Esophagus mucosa (tissue), 1 donor: ENCODE measurements at places on chromosomes 13 and 19. TPM values are rescaled to one million over a fixed set of nuclear protein-coding genes. Genes with fewer than 3 reads are reported as not detected.

The KIR2DL1 gene
- total RNA-seq = not detected

The OR7A5 gene
- total RNA-seq = not detected

GRCh38 chr19:29834991-29835846 is 23.4 kb downstream of the CCNE1 start:
- peak; percentile 62 for ATAC-seq

The NMRK2 gene
- total RNA-seq = not detected

DNA sequence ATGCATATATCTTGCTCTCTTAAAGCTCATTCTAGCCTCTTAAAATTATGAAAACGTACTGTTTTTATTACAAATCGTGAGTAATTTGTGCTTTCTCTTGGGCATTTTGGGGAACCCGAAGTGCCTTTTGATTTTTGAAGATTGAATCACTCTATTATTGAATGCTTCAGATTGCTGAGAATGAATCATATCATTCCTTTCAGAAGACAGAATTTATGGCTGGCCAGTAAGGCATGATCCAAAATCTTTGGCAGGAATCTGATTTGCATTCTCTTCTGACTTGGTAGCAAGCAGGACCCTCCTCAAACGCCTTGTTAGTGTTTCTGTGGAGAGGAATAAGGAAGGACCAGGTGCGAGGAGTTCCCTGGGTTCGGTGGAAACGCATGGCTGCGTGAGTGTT is 49.5 kb downstream of the STARD13 start:
- no peak for ATAC-seq

The TRAPPC5 gene
- 127 TPM for total RNA-seq

DNA sequence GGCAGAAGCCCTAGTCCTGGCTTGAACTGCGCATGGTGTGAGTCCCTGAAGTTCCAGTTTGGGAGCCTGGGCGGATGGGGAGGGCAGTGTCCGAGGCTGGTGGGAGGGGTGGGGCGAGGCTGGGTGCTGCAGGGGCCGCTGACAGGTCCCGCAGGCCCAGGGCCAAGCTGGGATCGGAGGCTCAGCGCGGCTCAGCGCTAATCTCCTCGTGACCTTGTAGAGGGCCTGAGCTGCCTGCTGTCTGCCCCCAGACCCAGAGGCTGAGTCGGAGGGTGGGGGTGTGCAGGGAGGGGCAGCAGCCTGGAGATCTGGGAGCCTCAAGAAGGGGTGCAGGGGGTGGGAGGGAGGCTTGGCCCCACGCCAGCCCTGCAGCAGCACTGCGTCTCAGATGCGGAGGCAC is 3.0 kb downstream of the ATP1A3 start:
- no peak for ATAC-seq

The SLC46A3 gene
- 0.84 TPM for total RNA-seq

- no peak for ATAC-seq
Observed at GRCh38 chr13:20714563-20715329, 11.2 kb downstream of the IL17D start.

The ZAR1L gene
- total RNA-seq = not detected

GRCh38 chr13:113275387-113275786 is 21.7 kb upstream of the LAMP1 start:
- no peak for ATAC-seq

The BEST2 gene
- total RNA-seq = not detected

DNA sequence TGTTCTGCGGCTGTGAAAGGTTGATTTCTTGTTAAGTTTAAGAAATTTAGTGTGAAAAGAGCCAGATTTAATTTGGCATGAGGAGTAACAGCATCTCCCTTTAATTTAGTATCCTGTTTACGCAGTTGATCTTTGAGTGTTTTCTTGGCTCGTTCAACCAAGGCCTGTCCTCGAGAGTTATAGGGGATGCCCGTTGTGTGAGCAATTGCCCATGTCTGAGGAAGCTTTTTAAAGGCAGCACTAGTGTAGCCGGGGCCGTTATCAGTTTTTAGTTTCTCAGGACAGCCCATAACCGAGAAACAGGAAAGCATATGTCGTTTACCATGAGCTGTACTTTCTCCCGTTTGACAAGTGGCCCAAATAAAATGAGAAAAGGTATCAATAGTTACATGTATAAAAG is 47.5 kb upstream of the ZNF43 start:
- ATAC-seq = no peak

The DOCK6 gene
- total RNA-seq = 49.1 TPM

GRCh38 chr13:21095311-21095710 is 33.9 kb upstream of the LATS2 start:
- ATAC-seq = no peak

DNA sequence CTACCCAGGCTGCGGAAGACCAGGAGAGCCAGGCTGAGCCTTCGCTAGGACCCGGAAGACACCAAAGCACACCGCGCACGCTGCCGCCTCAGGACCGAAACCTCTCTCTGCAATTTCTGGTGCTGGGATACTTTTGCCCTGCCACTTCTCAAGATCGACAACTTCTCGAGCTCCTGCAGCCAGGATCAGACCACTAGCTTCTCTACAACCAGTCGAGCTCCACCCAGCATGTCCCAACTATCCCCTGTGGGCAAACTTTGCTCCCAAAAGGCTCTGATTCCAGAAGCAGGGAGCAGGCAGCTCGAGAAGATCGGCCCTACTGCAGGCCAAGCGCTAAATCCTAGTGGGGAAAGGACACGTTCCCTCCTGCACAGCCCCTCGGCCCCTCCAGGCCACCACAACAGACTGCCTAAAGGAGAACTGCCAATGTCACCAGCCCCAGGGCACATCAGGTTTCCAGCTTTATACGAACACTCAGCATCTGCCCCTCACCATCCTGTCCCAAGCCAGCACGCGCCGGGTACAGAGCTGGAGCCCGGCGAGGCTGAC is 979 bp downstream of the AKAP8 start:
- ATAC-seq = no peak

The OR7D2 gene
- total RNA-seq = not detected

The LEUTX gene
- total RNA-seq = not detected

The ZNF221 gene
- total RNA-seq = 0.88 TPM

DNA sequence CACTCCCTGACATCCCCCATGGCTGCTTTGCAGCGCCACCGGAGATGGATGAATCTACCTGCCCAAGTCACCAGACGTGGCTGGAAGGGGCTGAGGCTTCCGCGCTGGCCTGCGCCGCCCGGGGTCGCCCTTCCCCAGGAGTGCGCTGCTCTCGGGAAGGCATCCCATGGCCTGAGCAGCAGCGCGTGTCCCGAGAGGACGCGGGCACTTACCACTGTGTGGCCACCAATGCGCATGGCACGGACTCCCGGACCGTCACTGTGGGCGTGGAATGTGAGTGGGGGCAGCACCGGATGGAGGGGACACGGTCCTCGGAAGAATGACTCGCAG is 4.6 kb downstream of the ICAM5 start:
- no peak for ATAC-seq

DNA sequence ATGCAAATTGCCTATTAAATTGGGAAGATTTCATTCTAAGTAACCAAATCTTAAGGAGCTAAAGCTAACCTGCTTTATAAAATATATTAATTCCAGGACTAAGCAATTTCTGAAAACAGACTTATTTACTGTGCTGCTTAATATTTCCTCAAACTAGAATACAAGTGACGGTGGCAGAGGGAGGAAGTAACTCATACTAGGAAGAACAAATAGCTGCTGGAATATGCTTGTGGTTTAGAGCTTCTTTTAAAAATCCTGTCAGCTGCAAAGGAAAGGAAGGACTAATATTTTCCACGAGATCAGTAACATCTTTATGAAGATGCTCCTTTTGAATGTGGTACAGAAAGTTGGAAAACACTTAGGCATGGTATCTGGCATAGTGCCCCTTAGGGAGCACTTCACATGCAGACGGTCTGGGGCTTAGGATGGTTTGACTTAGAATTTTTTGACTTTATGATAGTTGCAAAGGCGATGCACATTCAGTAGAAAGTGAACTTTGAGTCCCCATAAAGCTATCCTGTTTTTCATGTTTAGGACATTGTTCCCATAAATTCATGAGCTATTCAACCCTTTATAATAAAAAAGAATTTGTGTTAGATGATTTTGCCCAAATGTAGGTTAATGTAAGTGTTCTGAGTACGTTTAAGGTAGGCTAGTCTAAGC is 3.4 kb upstream of the HNRNPA1L2 start:
- no peak for ATAC-seq

GRCh38 chr13:107734891-107735625 is 480.3 kb downstream of the LIG4 start:
- ATAC-seq = no peak

The EFNA2 gene
- total RNA-seq = 0.40 TPM

DNA sequence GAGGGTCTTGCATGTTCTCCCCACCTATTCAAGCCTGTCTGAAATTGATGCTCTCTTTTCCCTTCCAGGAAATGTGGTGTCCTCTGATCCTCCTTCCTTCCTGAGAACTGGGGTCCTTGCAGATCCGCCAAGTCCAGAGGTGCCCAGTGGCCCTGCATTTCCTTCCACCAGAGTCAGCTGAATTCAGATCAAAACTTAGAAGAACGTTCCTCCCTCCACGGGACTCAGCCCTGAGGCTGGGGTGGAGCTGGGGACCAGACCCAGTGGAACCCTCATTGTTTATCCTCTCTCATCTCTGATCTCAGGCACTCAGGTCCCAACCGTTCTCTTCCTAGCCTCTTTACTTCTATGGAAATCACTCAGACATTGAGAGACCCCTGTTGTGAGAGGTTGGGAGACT is 477.3 kb downstream of the TSHZ3 start:
- no peak for ATAC-seq

DNA sequence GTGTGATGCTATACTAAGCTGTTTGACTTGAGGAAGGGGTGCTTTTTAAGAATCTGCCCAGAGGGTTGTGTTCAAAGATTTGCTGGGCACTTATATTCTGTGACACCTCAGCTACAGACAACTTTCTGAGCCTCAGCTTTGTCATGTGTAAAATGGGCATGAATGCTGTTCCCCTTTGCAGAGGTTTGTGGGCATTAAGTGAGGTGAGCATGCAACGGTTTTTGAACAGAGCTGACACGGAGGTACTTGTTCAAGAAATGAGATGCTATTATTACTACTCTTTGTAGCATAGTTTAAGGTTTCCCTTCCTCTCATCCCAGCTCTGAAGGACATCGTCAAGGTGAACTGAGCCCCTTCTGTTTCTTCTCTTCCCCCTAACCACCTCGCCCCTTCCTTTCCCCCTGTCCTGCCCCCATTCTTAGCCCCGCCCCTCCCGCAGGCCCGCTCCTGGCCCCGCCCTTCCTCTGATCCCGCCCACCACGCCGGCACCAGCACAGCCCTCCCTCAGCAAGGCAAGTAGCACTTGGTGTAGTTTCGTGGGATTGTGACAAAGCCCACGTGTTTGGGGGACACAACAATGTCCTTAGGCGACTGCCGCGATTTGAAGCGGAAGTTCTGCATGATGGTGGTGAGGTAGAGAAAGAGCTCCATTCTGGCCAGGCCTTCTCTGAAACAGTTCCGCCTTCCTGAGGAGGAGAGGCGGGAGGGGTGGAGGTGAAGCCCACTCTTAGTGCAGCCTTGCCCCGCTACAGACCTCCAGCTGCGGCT is 26.1 kb upstream of the CYP2A7 start:
- no peak for ATAC-seq

GRCh38 chr13:41708713-41709112 is 251.4 kb downstream of the RGCC start:
- peak; percentile 32 for ATAC-seq

The LGALS4 gene
- total RNA-seq = 0.40 TPM

DNA sequence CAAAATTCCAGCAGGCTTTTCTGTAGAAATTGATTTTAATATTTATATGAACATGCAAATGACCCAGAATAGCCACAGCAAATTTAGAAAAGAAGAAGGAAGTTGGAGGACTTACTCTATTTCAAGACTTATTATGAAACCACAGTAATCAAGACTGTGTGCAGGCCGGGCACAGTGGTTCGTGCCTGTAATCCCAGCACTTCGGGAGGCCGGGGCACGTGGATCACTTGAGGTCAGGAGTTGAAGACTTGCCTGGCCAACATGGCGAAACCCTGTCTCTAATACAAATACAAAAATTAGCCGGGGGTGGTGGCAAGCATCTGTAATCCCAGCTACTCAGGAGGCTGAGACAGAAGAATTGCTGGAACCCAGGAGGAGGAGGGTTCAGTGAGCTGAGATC is 6.0 kb upstream of the FFAR2 start:
- ATAC-seq = no peak

The TMEM205 gene
- total RNA-seq = 45.1 TPM

DNA sequence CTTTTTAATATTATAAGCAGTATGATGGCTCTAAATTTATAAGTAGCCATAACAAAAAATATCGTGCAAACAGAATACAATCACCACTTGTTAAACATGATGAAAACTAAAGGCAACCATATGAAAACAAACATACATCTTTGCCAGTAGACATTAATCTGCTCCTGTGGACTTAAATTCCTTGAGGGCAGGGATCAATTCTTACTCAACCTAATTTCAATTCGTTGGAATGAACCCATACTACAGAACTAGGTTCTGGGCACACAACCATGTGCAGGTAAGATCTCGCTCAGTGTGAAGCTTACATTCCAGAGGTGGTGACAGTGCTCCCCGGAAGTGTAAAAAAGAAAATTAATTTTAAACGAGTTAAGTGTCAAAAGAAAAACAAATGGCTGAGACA is 13.4 kb downstream of the TBC1D4 start:
- ATAC-seq = peak; percentile 83

The CACNG6 gene
- total RNA-seq = not detected

- no peak for ATAC-seq
Observed at GRCh38 chr13:114019367-114019766, 45.5 kb upstream of the C13orf46 start.

- no peak for ATAC-seq
Observed at GRCh38 chr13:68929075-68929745, 1178.4 kb upstream of the ATXN8OS start.

DNA sequence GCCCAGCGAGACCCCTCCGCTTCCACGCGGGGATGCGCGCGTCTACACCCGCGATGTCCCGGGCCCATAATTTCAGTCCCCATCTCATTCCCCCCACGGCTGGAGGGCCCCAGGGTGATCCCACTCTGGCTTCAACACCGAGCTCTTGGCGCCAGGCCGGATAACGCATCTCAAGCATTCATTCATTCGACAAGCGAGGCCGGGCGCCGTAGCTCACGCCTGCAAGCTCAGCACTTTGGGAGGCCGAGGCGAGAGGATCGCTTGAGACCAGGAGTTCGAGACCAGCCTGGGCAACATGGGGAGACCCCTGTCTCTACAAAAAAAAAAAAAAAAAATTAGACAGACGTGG is 5.9 kb downstream of the ANGPTL6 start:
- no peak for ATAC-seq
